ENCODE measurements at places on chromosomes 13 and 19.
A peak's percentile ranks its signal among the peaks of the same experiment; 100 is the strongest.

DNA sequence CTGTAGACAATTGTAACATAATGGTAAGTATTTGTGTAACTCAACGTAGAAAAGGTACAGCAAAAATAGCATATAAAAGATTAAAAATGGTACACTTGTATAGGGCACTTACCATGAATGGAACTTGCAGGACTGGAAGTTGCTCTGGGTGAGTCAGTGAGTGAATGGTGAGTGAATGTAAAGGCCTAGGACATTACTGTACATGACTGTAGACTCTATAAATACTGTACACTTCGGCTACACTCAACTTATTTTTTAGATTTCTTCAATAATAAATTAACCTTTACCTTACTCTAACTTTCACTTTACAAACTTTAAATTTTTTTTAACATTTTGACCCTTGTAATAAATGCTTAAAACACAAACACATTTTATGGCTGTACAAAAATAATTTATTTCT lies 72.1 kb upstream of the FAM216B start:
- no peak for DNase-seq

DNA sequence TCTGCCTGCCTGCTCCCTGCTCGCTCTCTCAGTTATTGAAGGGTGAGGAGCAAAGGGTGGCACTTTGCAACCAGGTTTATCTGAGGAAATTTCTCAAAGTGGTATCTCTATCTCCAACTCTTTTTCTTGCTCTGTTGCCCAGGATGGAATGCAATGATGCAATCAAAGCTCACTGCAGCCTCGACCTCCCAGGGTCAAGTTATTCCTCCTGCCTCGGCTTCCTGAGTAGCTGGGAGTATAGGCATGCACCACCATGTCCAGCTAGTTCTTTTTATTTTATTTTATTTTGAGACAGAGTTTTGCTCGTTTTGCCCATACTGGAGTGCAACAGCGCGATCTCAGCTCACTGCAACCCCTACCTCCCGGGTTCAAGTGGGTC lies 4.9 kb downstream of the ACTMAP start:
- DNase-seq = no peak

DNA sequence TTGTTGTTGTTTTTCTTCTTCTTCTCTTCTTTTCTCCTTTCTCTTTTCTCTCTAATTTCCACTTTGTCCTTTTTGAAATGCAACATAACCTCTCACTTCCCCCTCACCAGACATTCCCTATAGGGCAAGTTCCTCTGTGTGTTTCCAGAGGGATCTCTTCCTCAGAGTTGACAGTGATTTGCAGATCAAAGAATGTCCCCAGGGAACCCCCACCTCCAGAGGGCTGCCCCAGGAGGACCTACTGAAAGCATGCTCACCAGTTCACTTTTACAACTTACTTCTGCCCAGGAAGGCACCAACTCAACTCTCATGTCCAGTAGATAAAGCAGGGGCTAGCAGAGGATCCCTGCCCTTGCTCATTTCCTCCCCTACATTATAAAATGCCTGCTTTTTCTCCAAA lies 1648.0 kb downstream of the PCDH9 start:
- DNase-seq = no peak

GRCh38 chr19:11363881-11364280 lies 8.6 kb downstream of the PLPPR2 start:
- DNase-seq = no peak

- DNase-seq = no peak
Observed at GRCh38 chr19:47618771-47619170, 9.8 kb downstream of the BICRA start.

GRCh38 chr19:17778251-17778967 lies 16.5 kb upstream of the B3GNT3 start:
- peak; percentile 28 for DNase-seq

DNA sequence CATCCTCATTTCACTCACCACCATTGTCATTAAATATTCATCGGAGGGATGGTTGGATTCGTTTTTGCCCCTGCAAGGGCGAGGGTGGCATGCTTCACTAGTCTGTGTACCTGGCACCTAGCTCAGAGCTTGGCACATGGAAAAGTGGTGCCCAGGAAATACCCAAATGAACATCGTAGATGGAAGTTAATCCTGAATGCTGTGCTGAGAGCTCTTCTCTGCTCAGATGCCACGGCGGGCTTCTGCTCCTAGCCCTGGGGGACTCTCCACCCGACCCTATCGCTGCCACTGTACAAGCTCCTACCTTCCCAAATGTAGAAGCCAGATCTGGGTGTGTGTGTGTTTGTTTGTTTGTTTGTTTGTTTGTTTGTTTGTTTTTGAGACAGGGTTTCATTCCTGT lies 113.0 kb upstream of the ZNF507 start:
- DNase-seq = no peak

DNA sequence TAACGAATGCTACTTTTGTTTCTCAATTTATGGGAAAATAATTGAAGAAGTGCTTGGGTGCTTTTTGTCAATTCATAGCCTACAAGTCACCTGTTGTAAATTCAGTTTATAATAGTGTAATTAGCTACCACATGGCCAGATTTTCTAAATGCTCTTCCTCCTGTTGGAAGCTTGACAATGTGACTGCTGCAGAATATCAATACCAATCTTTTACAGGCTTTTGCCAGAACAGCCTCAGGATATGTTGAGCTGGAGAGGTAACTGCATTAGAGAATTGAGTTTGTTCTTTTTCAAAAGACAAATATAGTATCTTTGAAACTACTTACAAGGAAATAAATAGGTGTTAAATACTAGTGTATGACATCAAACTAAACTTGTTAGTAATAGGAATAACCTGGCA lies 277.8 kb downstream of the POU4F1 start:
- DNase-seq = no peak

DNA sequence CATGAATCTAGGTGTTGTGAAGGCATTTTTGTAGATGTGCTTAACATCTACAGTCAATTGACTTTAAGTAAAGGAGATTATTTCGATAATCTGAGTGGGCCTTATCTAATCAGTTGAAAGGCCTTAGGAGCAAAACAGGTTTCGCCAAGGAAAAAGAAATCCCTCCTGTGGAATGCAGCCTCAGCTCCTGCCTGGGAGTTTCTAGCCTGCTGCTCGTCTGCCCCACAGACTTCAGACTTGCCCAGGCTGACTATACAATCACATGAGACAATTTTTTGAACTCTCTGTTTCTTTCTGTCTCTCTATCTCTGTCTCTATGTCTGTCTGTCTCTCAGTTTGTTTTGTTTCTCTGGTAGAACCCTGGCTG lies 312.5 kb downstream of the OLFM4 start:
- no peak for DNase-seq

- peak; percentile 75 for DNase-seq
Observed at GRCh38 chr19:913080-913748, at the start of gene R3HDM4. Gene R3HDM4, minus strand, starts transcription at chr19:913219. Its CDS starts 62 bp downstream, at chr19:913157.

DNA sequence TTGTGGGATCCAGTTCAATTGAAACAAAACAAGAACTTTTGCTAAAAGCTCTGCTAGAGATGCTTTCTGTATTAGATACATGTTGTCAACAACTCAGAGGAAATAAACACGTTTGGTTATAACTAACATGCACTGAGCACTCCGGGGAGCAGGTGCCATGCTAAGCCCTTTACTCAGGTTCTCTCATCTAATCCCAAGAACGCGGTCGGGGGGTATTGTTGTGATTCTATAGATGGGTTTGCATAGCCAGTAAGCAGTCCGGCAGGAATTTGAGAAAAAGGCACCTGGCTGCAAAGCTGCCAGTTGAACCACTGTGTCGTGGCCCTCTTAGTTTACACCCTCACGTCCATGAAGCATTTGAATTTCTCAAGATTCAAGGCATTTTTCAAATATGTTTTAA lies 24.3 kb upstream of the SPACA7 start:
- no peak for DNase-seq

DNA sequence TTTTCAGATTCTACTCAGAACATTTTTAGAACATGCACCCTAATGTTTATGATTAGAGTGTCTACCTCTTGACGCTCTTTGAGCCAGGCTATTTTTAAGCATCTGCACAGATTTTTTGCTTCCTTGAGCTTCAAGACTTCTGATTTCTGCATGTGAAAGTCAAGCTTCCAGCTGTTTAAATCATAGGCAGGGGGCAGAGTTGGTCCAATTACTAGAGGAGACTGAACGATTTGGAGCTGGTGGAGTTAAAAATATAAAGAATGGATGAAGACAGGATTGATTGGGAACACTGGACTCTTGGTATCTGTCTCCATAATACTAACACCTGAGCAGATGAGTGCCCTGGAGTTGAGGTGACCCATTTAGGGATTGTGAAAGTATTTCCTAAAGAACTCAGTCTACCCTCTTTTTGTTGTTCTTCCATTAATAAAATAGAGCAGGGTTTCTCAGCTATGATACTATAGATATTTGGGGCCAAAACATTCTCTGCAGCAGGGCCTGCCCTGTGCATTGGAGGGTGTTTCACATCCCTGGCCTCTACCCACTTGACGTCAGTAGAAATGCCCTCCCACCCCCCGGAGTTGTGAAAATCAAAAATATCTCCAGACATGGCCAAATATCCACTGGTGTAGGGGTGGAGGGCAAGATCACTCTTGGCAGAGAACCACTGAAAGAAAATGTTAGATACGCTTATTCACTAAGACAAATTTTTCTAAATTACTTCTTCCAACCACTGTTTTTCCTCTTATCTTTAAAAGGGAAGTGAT lies 160.1 kb downstream of the COG6 start:
- DNase-seq = no peak

GRCh38 chr13:75368167-75368566 lies 113.8 kb downstream of the TBC1D4 start:
- DNase-seq = no peak

GRCh38 chr13:62799931-62800436 lies 1384.3 kb upstream of the PCDH20 start:
- DNase-seq = no peak

DNA sequence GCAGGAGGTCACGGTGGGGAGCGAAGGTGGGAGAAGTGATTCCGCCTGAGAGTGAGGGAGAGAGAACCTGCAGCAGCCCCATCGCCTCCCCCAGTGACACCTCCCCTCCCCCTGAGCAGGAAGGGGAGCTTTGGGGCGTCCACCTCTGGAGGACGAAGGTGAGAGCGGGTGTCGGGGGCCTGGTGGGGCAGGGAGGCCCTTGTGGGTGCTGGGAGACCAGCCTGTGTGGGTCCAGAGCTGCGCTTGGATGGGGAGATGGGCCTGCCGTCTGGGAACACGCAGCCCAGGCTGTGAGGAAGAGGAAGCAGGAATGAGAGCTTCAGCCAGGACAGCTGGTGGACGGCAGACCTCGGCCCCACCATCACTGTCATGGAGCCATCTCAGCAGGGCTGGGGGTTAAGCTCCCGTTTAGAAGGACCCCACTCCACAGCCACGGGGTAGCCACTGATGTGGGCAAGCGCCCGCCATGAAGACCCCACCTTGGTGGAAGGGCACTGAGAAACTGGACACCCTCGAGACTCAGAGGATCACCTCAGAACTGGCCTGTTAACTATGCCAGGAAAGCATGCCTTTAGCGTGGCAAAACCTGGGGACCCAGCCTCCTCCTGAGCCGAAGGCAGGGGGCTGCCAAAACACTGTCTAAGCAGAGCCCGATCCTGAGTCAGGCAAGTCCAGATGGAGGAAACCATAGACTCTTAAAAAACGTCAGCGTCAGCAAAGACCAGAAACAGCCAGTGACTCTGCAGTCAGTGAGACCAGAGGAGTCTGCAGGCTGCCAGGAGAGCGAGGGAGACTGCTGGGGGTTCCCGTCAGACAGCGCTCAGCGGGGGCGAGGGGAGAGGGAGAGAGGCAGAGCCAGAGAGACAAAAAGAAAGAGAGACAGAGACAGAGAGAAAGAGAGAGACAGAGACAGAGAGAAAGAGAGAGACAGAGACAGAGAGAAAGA lies 6.4 kb upstream of the PROZ start:
- DNase-seq = no peak

DNA sequence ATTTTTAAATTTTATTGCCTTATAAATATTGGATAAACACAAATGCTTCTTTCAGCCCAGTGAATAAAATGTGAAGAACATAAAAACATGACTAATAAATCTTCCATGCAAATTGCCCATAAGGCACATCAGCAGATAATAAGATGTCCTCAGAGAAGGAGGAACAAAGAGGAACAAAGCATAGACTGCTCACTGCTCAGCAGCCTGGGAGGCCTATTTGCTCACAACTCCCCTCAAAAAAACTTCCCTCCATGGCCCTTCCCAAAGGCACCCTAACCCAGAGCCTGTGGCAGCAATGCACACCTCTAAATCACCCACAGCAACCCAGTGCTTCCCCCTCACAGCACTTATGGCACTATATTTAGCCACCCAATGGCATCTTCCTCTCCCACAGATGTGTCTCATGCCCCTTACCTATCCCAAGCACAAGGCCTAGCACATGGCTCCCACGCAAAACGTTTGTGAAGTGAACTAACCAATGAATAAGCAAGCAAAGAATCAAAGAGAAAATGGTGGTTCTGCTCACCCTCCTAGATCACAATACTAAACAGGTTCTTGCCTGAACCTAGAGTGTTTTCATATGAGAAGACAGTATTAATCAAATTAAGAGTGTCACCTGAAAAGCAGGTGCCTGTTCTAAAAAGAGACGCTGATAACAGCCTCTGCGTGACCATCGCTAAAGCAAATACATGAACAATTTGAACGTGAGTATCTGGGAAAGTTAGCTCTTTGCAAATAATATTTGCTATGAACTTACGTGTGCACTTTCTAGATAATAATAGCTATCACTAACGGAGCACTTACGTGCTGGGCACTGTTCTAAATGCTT lies 96.9 kb downstream of the TBC1D4 start:
- no peak for DNase-seq

DNA sequence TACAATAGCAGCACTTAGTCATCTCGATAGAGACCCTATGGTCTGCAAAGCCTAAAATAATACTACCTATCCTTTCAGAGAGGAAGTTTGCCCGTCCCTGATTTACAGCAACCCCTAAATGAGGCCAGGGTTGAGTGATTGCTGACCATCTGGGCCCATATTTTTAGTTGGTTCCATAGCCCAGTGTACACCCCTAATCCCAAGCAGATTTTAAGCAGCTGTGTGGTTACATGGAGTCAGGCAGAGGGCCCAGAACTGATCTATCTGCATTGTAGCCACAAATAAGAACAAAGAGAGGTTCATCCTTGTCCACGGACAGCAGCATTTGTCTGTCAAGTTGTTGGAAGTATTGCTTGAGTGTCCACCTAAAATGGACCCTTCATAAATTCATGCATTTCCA lies 148.2 kb downstream of the DCT start:
- no peak for DNase-seq

DNA sequence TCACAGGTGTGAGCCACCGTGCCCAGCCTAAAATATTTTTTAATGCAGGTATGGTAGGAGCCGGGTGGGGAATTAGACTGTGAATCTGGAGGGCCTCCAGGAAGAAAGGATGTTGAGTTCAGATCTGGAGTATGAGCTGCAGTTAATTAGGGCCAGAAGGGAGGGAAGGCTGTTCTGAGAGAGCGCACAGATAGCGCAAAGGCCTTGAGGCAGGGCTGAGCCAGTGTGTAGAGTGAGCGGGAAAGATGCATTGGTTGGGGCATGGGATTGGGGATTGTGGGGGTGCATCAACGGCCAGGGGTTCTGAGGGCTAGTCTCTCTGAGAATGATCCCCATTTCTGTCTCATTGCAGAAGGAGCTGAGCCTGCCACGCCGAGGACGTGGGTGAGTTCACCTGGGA lies 9.7 kb downstream of the MAST3 start:
- no peak for DNase-seq

Measured in stimulated activated CD4-positive, alpha-beta T cell treated with anti-CD3 and anti-CD28 coated beads, Interleukin-1b, Interleukin-23, amount 100 ng/mL, for 24 hours (primary cell).